ENCODE measurements at places on chromosomes 12 and 14. TPM values are rescaled to one million over a fixed set of nuclear protein-coding genes. Genes with fewer than 3 reads are reported as not detected.
A peak's percentile ranks its signal among the peaks of the same experiment; 100 is the strongest.

- no peak for DNase-seq
- no peaks in the 10 kb centered on the region for H3K27me3 ChIP-seq
- H3K27ac ChIP-seq, result no peak overlapping the region
- H3K36me3 ChIP-seq, result no peaks in the 10 kb centered on the region
- H3K4me1 ChIP-seq, result peaks cover 2% of the 10 kb centered on the region
- H3K4me3 ChIP-seq, result no peak overlapping the region
Observed at GRCh38 chr14:65007202-65007601, 20.5 kb downstream of the FNTB start.

GRCh38 chr14:57491640-57492039 is 2.0 kb downstream of the CCDC198 start:
- no peaks in the 10 kb centered on the region for H3K27me3 ChIP-seq
- H3K4me1 ChIP-seq, result peaks cover 43% of the 10 kb centered on the region
- H3K4me3 ChIP-seq, result peak overlapping the region; percentile 82
- H3K36me3 ChIP-seq, result peaks cover 17% of the 10 kb centered on the region

DNA sequence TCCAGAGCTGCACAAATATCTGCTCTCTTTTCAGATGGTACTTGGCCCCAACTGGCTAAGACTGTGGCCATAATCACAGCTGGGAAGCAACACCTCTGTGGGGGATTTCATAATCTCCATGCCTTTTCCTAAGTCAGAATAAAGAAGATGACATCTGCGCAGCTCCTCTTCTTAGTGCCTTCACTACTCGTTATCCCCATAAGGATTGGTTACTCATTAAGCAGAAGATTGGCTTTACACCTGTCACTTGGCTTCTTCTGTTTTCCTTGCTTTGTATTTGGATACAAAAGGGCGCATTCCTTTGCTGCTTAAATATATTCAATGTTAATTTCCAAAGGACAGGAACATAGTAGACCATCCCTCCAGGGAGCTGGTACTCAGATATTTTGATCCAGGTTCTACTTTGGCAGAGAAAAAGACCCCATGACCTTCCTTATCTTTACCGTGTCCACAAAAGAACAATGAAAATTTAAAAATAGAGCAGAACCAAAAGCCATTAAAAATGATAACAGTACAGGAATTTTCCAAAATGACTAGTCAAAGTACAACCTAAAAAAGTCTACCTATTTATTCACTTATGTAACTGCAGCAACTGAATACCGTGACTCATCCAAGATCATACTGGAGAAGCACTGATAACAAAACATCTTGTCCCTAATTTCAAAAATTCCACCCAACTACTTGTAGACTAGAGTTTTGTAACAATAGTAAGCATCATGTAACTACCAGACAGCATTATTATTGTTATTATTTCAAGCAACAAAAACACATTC is 352.3 kb upstream of the TMPO start:
- peaks cover 10% of the 10 kb centered on the region for H3K4me1 ChIP-seq
- H3K36me3 ChIP-seq, result no peaks in the 10 kb centered on the region
- DNase-seq, result no peak
- no peaks in the 10 kb centered on the region for H3K27me3 ChIP-seq

- no peak overlapping the region for H3K4me3 ChIP-seq
- no peak for DNase-seq
- peaks cover 5% of the 10 kb centered on the region for H3K4me1 ChIP-seq
- H3K27me3 ChIP-seq, result no peaks in the 10 kb centered on the region
- no peak overlapping the region for H3K27ac ChIP-seq
Observed at GRCh38 chr12:94815958-94816357, 165.6 kb upstream of the TMCC3 start.

DNA sequence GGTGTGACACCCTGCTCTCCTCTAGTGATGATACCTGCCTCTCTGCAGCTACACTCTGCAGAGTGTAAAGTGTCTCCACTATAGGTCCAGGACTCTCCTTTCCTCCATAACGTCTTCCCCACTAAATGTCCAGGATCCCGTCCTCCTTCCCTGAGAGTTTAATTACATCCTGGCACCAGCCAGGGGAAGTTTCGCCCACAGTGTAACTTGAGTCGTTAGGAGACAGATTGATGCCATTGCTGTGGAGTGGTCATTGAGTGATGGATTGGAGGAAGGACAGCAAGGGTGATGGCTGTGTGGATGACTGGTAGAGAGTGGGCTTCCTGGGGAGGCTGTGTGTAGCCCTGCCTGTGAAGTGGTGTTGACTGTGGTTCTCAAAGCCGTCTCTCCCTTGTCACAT is 84.0 kb upstream of the TMEM132D start:
- peaks cover 39% of the 10 kb centered on the region for H3K27me3 ChIP-seq
- no peak overlapping the region for H3K27ac ChIP-seq
- H3K36me3 ChIP-seq, result no peaks in the 10 kb centered on the region
- H3K4me3 ChIP-seq, result no peak overlapping the region

DNA sequence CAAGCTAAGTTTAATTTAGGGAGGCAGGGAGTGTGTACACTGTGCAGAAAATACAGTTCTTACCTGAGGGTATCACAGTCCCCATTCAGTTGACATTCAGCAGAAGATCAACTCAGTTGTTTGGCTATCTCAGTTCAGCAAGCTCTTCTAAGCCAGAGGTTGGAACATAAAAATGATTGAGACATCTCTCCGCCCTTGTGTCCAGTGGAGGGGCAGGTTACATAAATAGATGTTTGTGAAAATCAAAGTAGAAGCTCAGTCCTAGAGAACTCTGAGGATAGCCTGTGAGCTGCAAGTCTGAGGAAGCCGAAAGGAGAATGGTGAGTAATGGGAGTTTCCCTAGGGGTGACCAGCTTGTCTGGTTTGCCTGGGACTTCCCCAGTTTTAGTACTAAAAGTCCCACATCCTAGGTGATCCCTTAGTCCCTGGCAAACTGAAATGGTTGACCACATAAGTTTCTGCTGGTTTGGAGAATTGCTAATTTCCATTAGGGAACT is 251.4 kb upstream of the ATP2B1 start:
- H3K27ac ChIP-seq, result no peak overlapping the region
- peaks cover 2% of the 10 kb centered on the region for H3K27me3 ChIP-seq
- H3K4me3 ChIP-seq, result no peak overlapping the region
- H3K36me3 ChIP-seq, result no peaks in the 10 kb centered on the region
- no peak for DNase-seq

GRCh38 chr12:119980242-119980641 is 8.8 kb upstream of the BICDL1 start:
- H3K27ac ChIP-seq, result no peak overlapping the region
- no peaks in the 10 kb centered on the region for H3K4me1 ChIP-seq
- H3K27me3 ChIP-seq, result peaks cover 22% of the 10 kb centered on the region
- no peak overlapping the region for H3K4me3 ChIP-seq
- H3K36me3 ChIP-seq, result no peaks in the 10 kb centered on the region
- no peak for DNase-seq

DNA sequence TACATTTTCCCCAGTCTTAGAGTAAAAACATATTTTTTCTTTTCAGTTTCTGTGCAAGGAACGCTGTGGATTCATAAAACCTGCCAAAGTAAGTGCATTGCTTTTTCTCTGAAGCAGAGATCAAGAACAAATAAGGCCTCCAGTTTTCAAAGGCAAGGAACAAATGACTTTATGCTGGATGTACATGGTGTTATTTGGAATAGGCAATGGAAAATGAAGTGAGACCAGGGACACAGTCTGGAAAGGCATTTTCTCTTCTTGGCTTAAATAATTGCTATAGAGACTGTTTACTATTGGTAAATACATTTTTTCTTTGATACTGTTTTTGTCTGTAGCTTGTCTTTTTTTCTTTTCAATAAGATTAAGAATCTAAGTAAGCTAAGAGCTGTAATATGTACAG is 725.9 kb upstream of the MDGA2 start:
- no peaks in the 10 kb centered on the region for H3K36me3 ChIP-seq
- DNase-seq, result no peak
- no peaks in the 10 kb centered on the region for H3K27me3 ChIP-seq
- no peak overlapping the region for H3K27ac ChIP-seq
- no peak overlapping the region for H3K4me3 ChIP-seq

GRCh38 chr12:65170209-65170881 is 962 bp downstream of the LEMD3 start:
- peaks cover 25% of the 10 kb centered on the region for H3K4me1 ChIP-seq
- H3K27ac ChIP-seq, result peak overlapping the region; percentile 94
- no peaks in the 10 kb centered on the region for H3K27me3 ChIP-seq
- H3K36me3 ChIP-seq, result no peaks in the 10 kb centered on the region
- peak; percentile 24 for DNase-seq

GRCh38 chr14:100104523-100105300 is 39.5 kb downstream of the EVL start:
- no peak for DNase-seq
- H3K27ac ChIP-seq, result no peak overlapping the region
- H3K4me1 ChIP-seq, result peaks cover 6% of the 10 kb centered on the region
- H3K27me3 ChIP-seq, result no peaks in the 10 kb centered on the region
- H3K36me3 ChIP-seq, result peaks cover 6% of the 10 kb centered on the region

GRCh38 chr12:57315681-57316080 is 64.7 kb upstream of the STAC3 start:
- H3K4me3 ChIP-seq, result no peak overlapping the region
- H3K36me3 ChIP-seq, result no peaks in the 10 kb centered on the region
- peaks cover 6% of the 10 kb centered on the region for H3K4me1 ChIP-seq
- no peak overlapping the region for H3K27ac ChIP-seq
- DNase-seq, result no peak
- no peaks in the 10 kb centered on the region for H3K27me3 ChIP-seq

- H3K36me3 ChIP-seq, result no peaks in the 10 kb centered on the region
- H3K4me3 ChIP-seq, result no peak overlapping the region
- H3K4me1 ChIP-seq, result no peaks in the 10 kb centered on the region
- no peak for DNase-seq
- H3K27me3 ChIP-seq, result no peaks in the 10 kb centered on the region
Observed at GRCh38 chr12:42296503-42297109, 29.3 kb downstream of the ZCRB1 start.

- DNase-seq, result no peak
- peak overlapping the region; percentile 97 for H3K27ac ChIP-seq
- H3K36me3 ChIP-seq, result peaks cover 3% of the 10 kb centered on the region
- H3K4me3 ChIP-seq, result no peak overlapping the region
- peaks cover 18% of the 10 kb centered on the region for H3K4me1 ChIP-seq
Observed at GRCh38 chr12:107632246-107632645, 53.4 kb upstream of the PWP1 start.

DNA sequence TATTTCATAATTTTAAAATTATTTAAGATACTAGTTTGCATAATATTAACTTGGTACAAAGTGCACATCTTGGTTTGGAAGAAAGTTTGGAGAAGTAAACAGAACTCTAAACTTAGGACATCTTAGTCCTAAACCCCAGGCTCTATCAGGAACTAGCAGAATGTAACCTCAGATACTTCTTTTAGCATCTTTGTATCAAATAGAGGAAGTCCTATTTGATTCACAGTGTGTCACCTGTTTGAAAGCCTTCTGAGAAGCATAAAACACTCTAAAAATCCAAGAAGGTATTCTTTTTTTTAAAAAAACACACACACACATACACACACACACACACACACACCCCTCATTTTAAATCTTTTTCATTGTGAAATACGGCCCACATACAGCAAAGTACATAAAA is 12.0 kb upstream of the RNU6-7 start:
- no peak overlapping the region for H3K4me3 ChIP-seq
- no peaks in the 10 kb centered on the region for H3K4me1 ChIP-seq
- no peak overlapping the region for H3K27ac ChIP-seq

GRCh38 chr12:57984629-57985151 is 43.3 kb downstream of the ATP23 start:
- no peak for DNase-seq
- H3K27ac ChIP-seq, result no peak overlapping the region

DNA sequence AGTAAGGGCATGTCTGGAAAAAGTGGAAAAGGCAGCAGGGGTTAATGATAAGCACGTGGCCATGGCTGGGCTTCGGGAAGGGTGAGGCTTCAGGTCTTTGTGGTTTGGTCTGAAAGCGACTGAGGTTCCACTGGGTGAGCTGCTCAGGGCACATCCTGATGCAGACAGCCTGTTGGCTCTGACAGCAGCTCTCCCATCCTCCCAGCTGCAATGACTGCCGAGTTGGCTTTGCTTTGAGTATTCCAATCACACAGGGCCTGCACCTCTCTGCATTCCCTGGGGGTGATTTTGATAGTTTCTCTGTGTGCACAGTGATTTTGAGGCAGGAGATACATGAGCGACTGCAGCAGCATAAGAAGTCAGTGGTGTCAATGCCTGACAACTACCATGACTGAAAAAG is 390.7 kb downstream of the APAF1 start:
- no peak overlapping the region for H3K4me3 ChIP-seq
- DNase-seq, result no peak
- H3K4me1 ChIP-seq, result no peaks in the 10 kb centered on the region
- H3K27me3 ChIP-seq, result no peaks in the 10 kb centered on the region
- H3K36me3 ChIP-seq, result no peaks in the 10 kb centered on the region
- H3K27ac ChIP-seq, result no peak overlapping the region

GRCh38 chr12:93819050-93819491 is 141.9 kb downstream of the CRADD start:
- no peaks in the 10 kb centered on the region for H3K27me3 ChIP-seq
- H3K27ac ChIP-seq, result no peak overlapping the region
- no peak overlapping the region for H3K4me3 ChIP-seq
- peaks cover 5% of the 10 kb centered on the region for H3K4me1 ChIP-seq
- no peak for DNase-seq

GRCh38 chr14:68951800-68952530 is 27.1 kb downstream of the ACTN1 start:
- H3K36me3 ChIP-seq, result no peaks in the 10 kb centered on the region
- no peak for DNase-seq
- H3K27ac ChIP-seq, result peak overlapping the region; percentile 56

- no peak overlapping the region for H3K27ac ChIP-seq
- H3K36me3 ChIP-seq, result peaks cover 9% of the 10 kb centered on the region
- DNase-seq, result no peak
- no peaks in the 10 kb centered on the region for H3K27me3 ChIP-seq
- no peak overlapping the region for H3K4me3 ChIP-seq
- H3K4me1 ChIP-seq, result no peaks in the 10 kb centered on the region
Observed at GRCh38 chr14:101926085-101926484, 38.3 kb upstream of the DYNC1H1 start.

DNA sequence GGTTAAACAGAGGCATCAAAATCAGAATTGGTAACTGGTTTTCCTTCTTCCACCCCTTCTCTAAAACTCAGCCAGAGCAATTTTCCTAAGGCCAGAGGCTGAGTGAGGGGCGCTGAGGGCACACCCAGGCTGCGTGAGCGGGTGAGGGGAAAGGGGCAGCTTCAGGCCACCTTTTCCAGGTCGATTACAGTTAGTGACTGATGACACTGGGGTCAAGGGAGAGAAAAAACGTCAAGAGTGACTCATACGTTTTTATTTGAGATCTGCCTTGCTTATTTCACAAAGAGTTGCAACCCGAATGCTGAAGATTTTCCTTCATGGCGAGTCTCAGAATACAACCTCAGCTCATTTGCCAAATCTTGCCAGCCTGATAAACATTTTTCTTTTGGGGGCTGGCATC is 46.7 kb upstream of the EVL start:
- H3K4me1 ChIP-seq, result peaks cover 41% of the 10 kb centered on the region
- no peak overlapping the region for H3K4me3 ChIP-seq
- no peak for DNase-seq

- peaks cover 3% of the 10 kb centered on the region for H3K4me1 ChIP-seq
- H3K27ac ChIP-seq, result no peak overlapping the region
- no peaks in the 10 kb centered on the region for H3K36me3 ChIP-seq
- H3K27me3 ChIP-seq, result peaks cover 33% of the 10 kb centered on the region
- no peak overlapping the region for H3K4me3 ChIP-seq
- DNase-seq, result no peak
Observed at GRCh38 chr12:53808023-53808705, 56.4 kb upstream of the CISTR start.

TCL1B gene
- total RNA-seq, result not detected

TTC6 gene
- 46.7 TPM for total RNA-seq

SDR9C7 gene
- not detected for total RNA-seq

RNFT2 gene
- 32.1 TPM for total RNA-seq

ACRBP gene
- 5.0 TPM for total RNA-seq

RAD9B gene
- 0.33 TPM for total RNA-seq

ISCU gene
- 69.7 TPM for total RNA-seq

PLBD2 gene
- total RNA-seq, result 48.0 TPM

NGB gene
- not detected for total RNA-seq

PNP gene
- 45.9 TPM for total RNA-seq

CLEC1B gene
- total RNA-seq, result not detected

NKX2-1 gene
- not detected for total RNA-seq

Data from progenitor cell of endocrine pancreas (in vitro differentiated cells).